ENCODE measurements at places on chromosomes 11 and 22.

DNA sequence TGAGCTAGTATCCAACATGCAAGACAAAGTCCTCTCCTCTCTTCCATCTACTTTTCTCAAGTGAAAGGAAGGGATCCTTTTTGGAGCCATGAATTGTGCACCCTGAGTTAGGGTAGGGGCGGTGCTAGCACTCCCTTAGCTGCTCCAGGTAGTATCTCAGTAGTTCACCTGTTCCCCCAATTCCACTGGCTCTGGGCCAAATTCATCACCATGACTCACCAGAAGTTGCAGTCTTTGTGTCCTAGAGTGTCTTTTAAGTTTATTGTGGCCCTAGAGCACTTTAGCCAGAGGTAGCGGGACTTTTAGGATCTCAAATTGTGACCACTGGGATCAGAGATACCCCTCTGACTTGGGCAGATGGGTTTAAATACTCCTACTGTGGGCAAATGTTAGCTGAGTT is 398.6 kb upstream of the ANO5 start:
- no peak for DNase-seq

DNA sequence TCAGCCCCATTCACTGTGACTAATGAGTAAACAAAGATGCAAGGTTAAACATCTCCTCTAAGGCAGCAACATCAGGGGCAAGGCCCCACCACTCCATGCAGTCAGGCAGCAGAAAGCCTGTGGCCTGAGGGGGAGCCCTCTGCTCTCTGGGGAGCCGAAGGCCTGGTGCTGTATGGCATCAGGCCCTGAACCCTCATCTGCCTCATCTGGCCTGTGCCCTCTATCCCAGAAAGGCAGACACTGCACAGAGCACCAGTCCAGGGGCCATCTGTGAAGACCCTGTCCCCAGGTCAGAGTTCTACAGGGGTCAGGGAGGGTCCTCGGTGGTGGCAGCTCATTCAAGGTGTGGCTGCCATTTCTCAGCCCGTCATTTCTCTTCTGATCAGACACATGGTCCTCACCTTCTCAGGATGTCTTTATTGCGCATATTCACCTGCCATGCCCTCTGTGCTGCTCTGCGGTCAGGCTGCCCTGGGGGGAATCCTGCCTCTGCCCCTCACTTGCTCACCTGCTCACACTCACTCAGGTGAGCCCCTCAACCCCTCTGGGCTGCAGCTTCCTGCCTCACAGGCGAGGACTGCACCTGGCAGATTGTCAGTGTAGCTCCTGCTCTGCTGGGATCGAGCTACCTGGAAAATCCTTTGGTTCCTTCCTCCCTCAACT is 103.1 kb upstream of the PITPNB start:
- no peak for DNase-seq

GRCh38 chr11:47123094-47123493 is 53.6 kb downstream of the ARFGAP2 start:
- no peak for DNase-seq

GRCh38 chr11:103484545-103484944 is 375.3 kb downstream of the DYNC2H1 start:
- DNase-seq, result no peak
